Heart left ventricle (tissue), 16 donors: ENCODE measurements at places on chromosomes 2 and 18.

DNA sequence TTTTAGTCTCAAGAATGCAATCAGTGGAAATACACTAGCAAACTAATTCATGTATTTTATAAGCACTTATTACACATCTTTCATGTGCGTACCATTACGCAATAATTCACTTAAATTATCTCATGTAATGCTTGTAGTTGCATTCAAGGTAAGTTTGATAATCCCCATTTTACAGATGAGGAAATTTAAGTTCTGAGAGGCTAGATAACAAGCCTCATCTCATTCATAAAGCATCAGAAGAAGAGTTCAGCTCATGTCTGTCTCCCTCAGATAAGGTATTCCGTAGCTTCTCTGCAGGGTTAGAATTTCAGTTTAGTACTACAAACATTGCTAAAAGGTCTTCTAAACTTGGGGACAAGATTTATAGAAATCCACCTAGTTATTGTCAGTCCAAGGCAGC lies 47.8 kb downstream of the HNMT start:
- no peak for DNase-seq

- DNase-seq, result no peak
These were observed 29.4 kb downstream of the HADHB start for GRCh38 chr2:26274058-26274613.

DNA sequence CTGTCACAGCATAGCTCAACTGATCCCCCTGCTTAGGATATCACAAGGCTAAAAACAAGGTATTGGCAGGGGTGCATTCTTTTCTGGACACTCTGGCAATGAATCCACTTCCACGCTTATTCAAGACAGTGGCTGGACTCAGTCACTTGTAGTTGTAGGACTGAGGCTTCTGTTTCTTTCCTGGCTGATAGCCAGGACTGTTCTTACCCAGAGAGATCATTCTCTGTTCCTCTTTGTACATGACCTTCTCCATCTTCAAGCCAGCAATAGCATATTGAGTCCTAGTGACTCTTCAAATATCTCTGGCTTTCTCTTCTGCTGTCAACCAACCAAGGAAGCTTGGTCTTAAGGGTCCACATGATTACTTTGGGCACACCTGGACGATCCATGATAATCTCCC lies 241.3 kb downstream of the RBM43 start:
- no peak for DNase-seq

DNA sequence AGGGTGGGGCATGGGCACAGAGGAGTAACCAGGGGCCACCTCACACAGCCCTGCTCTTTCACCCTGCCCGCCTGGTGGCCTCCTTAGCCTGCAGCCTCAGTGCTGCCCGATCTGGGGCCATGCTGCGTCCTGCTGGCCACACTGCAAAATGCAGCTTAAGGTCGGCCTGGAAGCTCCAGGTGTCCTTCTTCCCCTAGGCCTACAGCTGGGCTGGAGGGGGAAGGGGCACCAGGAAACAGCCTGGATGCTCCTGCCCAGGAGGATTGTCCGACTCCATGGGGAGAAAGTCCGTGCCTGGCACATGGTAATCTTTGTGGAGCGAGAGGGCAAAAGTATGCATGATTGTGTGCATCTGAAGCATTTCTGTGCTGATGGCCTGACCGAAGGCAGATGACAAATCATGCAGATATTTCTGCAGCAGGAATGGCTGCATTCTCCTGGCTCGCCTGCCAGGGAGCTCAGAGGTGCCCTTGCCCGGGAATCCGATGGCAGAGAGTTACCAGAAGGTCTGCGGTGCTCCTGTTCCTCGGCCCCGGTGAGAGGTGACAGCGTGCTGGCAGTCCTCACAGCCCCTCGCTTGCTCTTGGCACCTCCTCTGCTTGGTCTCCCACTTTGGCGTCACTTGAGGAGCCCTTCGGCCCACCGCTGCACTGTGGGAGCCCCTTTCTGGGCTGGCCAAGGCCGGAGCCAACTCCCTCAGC lies 12.8 kb upstream of the ALPP start:
- no peak for DNase-seq

GRCh38 chr2:44964752-44965236 lies 23.3 kb downstream of the SIX3 start:
- no peak for DNase-seq

DNA sequence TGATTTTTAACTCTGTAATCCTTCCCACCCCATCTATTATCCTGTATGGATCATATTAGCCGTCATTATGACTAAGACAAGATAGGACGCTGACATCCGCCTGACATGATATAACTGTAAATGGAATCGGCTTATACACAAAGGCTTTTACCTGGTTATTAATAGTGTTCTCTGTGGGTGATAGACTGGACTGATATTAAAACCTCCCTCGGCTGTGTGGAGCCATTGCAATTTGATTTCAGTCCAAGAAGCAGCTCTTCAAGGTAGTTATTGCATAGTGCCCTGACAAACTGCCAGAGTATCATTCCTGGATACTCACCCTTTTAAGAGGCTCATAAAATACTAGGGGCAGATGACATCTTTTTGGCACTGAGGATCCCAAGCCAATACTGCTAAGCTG lies 226.1 kb upstream of the HNRNPA3 start:
- no peak for DNase-seq

DNA sequence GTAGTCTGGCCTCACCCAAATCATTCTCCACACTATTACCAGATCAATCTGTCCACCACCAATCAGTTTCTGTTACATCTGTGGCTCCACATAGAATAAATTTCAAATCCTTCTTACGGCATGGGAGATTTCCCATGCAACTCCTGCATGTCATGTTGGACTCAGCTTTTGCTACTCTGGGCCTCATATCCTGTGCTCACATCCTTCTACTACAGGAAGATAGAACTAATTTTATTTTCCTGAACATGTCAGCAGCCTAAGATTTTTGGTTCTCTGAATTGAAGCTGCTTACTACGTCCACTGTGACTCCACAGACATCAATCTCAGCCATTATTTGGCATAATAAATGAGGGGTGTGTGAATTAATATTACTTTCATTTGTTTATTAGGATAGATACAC lies 181.1 kb downstream of the CCDC85A start:
- no peak for DNase-seq

GRCh38 chr18:26422472-26423162 lies 125.7 kb downstream of the KCTD1 start:
- no peak for DNase-seq

DNA sequence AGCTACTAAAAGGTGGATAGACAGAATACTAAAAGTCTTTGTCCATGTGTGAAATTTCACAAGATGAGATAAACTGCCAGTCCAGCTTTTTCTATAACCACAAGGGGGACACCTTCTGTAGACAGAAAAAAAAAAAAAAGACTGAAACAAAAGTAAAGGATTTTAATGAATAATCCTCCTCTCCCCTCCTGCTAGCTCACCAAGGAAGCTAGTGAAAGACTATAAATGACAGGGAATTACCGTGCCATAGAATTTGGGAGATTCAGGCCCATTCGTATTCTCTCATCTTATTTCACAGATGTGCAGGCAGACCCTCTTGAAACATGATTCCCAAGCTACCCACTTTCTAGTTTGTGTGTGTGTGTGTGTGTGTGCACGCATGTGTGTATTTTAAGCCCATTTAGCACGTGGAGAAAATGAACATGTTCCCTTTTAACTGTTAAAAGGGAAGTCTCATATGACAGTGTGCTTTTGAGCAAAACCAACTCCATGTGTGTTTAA lies 36.3 kb upstream of the SLC8A1 start:
- DNase-seq, result no peak

GRCh38 chr2:233463586-233463985 lies 103.0 kb downstream of the USP40 start:
- DNase-seq, result peak; percentile 21

- peak; percentile 33 for DNase-seq
These were observed 43.7 kb upstream of the ZBTB7C start for GRCh38 chr18:48452861-48453323.

DNA sequence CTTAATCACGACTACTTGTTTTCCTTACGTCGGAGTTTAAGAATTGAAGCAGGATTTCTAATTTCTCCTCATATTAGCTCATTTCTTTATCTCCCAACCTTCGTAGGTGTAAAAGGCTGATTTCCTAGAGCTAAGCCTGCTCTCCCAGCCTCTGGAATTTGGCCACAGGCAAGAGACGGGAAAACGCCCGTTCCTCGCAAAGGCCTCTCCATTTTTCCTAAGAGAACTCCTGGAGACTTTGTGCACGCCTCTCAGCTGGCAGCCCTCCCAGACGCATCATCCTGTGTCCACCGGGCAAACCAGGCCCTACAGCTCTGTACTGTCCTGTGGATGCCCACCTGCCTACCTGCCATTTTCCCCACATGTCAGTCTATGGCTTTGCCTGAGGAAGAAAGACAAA lies 106.3 kb downstream of the FTCDNL1 start:
- no peak for DNase-seq

DNA sequence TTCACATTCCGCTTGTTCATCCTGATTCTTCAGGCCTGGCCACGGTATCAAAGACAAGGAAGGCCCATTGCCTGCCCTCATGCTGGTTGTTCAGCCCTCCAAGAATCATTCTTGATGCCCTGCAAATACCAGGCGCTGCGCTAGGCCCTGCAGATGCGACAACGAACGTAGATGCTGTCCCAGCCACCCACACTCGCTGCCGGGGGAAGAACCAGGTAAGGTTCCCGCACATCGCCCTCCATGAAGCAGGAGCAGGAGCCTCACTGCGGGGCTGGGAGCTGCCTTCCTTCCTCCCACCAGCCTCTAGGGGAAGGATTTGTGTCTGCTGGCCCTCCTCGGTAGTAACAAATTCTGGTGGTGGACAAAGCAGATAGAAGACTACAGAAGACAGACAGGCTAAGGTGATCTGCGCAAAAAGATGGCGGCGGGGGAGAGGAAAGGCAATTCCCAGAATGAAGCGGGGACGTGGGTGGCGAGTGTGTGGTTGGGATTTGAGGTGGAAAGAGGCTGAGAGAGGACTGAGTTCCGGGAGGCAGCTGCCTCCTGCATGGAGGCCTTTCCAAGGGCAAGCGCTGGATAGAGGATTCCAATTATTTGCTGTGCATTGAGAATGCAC lies 19.8 kb upstream of the GPR55 start:
- DNase-seq, result no peak

DNA sequence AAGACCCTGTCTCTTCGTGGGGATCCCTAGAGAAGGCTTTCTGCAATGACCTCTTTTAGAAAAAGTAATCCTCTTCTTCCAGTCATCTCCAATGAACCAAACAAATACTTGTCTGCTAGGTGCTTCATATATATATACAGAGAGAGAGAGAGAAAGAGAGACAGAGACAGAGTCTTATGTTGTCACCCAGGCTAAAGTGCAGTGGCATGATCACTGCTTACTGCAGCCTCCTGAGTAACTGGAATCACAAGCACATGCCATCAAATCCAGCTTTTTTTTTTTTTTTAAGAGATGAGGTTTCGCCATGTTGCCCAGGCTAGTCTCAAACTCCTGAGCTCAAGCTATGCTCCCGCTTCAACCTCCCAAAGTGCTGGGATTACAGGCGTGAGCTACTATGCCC lies 18.6 kb upstream of the PKDCC start:
- DNase-seq, result no peak

DNA sequence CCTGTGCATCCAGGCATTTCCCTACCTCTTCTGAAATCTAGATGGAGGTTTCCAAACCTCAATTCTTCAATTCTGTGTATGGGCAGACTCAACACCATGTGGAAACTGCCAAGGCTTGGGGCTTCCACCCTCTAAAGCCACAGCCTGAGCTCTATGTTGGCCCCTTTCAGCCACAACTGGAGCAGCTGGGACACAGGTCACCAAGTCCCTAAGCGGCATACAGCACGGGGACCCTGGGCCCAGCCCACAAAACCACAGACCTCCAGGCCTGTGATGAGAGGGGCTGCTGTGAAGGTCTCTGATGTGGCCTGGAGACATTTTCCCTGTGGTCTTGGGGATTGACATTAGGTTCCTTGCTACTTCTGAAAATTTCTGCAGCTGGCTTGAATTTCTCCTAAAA lies 255.4 kb downstream of the TDRD15 start:
- DNase-seq, result no peak

GRCh38 chr2:240224676-240225075 lies 84.2 kb upstream of the OTOS start:
- no peak for DNase-seq

DNA sequence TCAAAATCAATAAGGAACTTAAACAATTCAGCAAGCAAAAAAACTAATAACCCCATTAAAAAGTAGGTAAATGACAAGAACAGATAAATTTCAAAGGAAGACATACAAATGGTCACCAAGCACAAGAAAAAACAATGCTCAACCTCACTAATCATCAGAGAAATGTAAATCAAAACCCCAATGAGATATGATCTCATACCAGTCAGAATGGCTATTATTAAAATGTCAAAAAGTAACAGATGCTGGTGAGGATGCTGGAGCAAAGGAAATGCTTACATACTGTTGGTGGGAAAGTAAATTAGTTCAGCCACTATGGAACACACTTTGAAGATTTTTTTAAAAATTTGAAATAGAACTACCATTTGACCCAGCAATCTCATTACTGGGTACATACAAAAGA lies 538.0 kb downstream of the TMX3 start:
- no peak for DNase-seq

DNA sequence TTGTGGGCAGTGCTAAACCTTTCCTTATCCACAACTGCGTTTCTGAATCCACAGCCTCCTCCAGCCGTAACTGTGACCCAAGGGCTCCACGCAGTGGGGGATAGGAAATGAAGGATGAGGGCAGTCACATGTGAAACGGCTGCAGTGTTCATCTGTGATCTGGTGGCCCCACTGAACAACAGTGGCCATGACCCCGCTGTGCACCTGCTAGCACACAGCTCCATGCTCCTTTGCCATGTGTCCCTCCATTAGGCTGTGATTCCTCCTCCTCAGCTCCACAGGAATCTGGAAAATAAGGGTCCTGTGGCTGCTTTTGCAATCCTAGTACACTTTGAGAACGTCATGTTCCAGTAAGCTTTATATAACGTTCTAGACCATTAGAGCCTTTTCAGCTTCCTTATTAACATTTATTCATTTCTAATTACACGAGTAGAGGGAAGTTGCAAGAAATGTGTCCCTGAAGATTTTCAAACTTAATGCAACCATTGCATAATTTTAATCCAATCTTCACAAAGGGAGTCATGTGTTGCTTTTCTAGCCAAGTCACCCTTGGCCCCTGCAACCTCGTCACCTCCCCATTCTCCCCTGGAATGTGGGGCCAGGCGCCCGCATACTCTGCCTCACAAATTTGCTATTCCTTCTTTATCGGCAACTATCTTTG lies 7.1 kb upstream of the NAPG start:
- peak; percentile 68 for DNase-seq
